ENCODE measurements at places on chromosomes 4 and X.

DNA sequence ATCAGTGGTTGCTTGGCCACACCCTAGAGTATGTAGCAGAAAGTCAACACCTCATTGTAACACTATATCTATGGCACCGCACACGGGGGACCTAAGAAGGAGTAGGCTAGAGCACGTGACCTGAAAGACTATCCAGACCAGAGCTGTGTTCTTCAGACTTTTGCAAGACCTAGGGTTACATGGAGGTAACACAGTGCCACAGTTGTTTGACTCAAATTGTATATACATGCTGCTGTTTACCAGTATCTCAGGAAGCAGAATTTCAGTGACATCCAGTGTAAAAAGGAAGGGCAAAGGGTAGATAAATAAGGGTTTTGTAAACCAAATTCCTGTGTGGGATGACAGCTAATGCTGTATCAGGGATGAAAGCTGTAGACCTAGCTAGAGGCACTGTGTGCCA, 30.2 kb downstream of the PNMA6A start:
- DNase-seq, result no peak

DNA sequence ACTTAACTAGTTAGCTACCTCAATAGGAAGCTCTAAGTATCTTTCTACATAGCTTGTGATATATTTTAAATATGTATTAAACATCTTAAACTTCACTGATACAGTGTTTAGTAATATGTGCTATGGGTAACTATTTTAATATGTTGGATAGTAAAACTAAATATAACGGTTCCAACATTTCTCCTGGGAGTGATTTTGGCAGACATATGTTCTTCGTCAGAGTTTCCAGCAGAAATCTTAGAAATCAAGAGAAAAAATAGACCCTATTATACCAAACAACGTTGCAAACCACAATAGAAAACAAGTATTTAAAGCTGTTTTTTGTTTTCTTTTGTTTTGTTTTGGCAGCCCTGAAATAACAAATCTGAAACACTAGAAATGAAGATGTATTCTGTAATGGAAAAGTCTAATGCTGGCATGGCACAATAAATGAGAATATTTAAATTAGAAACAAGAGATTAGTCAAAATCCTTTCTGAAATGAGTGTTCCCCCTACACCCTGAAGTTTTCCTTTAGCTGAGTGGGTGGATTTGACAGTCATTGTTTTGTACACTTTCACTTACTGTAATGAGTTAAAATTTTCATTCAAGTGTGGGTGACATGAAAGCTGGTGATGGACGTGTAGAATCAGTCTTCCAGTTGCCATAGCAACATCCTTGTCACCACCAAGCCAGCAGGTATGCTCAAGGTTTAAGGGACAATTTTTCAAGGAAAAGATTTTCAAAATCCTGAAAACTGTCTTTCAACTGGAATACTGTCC, 233.5 kb downstream of the SCFD2 start:
- no peak for DNase-seq

DNA sequence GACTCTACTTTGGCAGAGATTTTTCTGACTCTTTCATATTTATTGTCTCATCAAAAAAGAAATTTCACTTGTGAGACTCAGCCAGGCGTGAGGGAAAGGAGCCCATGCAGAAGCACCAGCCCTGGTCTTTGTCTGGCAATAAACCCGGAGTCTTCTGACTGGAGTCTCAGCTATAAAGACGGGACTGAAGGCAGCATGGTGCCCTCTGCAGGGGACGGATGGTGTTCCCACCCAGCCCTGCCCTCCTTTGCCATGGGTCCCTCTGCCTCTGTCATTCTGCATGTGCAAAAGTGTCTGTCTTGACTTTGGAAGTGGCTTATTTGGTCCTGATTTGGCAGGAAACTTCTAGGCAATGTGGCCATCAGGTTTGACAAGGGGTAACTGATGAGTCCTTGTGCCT, 14.2 kb downstream of the ZNF185 start:
- DNase-seq, result no peak

GRCh38 chr4:57668621-57669020, 558.4 kb upstream of the IGFBP7 start:
- DNase-seq, result no peak

- peak; percentile 53 for DNase-seq
Observed at GRCh38 chr4:170026253-170027021, at the start of gene MFAP3L. Gene MFAP3L, minus strand, starts transcription at chr4:170026395. Its CDS starts 20,518 bp downstream, at chr4:170005877.

Measured in stimulated activated CD8-positive, alpha-beta memory T cell treated with anti-CD3 and anti-CD28 coated beads, Interleukin-7, amount 100 ng/mL, for 1 hour (primary cell).